GOT3 (cell line): ENCODE measurements at places on chromosomes 12 and 14.

- no peak for DNase-seq
Measured at GRCh38 chr12:7869137-7869536, 3.6 kb downstream of the SLC2A14 start.

GRCh38 chr14:85198001-85198400 lies 331.9 kb upstream of the FLRT2 start:
- DNase-seq: no peak

GRCh38 chr14:81550001-81550637 lies 16.5 kb upstream of the SEL1L start:
- no peak for DNase-seq

DNA sequence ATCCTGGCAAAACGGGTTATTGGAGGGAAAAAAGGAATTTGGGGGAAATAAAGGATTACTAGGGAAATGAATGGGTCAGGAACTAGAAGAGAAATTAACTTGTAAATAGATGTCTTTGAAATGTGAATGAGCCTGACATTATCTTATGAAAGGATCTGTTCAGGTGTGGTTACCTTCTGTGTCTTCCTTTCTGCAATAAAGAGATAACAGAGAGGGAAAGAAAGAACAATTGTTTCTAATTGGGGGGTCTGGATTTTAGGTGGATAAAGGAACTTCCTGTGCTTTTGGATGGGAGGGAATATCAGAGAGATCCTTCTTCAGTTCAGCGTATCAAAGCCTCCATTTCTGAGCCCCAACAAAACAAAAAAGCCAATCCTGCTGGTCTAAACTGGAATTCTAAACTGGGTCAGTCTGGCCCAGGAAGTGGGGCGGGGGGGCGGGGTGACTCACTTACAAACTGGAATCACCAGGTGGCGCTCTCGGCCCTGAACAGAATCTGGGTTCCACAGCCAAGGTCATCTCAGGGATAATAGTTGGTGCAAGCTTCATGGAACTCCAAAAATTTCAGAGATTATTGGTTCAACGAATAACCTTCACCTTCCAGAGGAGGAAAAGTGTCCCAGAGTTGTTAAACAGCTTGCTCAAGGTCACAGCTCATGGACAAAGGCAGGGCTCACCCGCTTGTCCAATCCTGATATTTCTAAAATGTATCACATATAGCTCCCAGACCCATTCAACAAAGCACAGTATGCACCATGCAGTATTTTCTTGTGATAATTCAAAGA lies 15.2 kb upstream of the PEBP1 start:
- no peak for DNase-seq

DNA sequence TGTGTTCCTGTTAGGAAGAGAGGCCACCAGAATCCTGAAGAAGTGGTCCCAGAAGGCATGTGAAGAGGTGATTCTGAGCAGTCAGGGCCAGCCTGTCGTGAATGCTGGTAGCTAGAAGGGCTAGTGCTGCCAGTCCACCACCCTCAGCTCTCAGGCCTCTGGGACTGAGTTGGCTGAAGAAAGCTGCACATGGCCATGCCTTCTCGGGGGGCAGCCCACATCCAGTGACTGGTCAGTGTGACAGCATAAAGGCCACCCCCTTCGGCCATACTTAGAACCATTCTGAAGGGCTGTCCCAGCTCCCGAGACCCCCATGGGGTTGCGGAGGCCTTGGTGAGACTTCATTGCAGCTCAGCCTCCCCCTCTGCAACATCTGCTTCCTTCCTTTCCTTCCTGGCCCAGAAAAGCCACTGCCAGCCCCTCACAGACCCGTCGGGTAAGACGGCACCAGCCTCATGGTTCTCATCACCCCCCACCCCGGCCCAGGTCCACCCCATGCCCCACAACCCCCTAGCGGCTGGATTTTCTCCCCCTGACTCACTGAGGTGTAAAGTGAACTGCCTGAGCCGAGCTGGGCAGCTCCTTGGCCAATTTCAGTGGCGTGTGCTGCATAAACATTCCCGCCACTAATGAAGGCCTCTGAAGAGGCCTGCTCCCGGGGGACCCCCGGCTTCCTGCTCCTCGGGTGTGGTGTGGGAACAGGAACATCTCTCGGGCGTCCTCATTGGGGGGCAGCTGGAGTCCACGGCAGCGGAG lies 49.5 kb upstream of the DIO3 start:
- no peak for DNase-seq

DNA sequence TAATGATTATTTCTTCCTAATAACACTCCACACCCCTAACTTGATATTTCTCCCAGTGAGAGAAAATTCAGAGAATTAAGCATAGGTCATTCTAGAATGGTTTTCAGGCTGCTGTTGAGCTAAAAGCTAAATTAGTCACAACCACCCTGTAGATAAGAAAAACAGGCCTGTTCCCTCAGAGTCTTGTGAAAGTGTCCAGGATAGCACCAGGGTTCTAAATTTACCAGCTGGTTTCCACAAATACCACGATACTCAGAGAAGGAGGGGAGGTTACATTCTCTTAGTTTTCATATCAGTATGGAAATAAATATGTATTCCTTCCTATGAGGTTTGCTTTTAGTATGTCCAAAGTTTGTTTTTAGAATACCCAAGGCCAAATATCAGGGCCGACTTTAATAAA lies 66.0 kb upstream of the YARS2 start:
- DNase-seq: no peak

- no peak for DNase-seq
Measured at GRCh38 chr14:96362071-96362964, 823 bp downstream of the ATG2B start.

GRCh38 chr12:1820896-1821291 lies 529 bp downstream of the LRTM2 start:
- DNase-seq: no peak
